ENCODE measurements at places on chromosomes 3 and 15.

- no peak for DNase-seq
These were observed 41.9 kb downstream of the SLC6A1 start for GRCh38 chr3:11034309-11034985.

- DNase-seq: no peak
These were observed 70.2 kb downstream of the MYRIP start for GRCh38 chr3:39879581-39879980.

DNA sequence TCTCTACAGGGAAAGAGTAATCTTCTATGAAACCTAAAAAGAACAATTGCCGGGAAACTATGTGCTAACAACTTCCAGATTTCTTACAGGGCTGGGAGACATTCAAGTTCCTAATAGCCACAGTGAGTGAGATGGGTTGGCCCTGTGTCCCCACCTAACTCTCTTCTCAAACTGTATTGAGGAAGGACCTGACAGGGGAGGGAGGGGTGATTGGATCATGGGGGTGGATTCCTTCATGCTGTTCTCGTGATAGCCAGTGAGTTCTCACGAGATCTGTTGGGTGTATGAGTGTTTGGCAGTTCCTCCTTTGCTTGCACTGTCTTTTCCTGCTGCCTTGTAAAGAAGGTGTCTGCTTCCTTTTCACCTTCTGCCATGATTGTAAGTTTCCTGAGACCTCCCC, 958.7 kb downstream of the AGBL1 start:
- no peak for DNase-seq

DNA sequence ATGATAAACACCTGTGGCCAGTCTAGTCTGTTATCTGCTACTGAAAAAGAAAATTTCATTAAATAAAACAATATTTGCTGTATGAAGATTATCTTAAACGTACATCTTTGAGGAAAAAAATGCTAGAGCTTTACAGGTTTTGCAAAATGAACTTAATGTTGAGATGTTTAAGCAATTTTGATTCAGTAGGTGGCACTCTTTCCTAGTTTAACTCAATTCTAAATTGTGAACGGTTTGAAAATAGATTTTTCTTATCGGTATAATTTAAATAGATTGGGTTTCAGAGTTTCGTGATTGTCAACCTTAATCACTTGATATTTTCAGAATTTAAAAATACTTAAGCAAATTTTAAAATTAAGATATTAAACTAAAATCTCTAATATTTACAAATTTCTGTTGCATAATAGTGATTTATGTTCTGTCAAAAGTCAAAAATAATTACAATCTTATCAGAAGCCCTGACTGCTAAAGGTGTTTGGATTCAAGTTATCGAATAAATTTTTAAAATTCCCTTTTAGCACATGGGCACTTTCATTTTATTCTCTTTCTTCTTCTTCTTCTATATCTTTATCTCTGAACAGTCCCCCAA, 7.0 kb upstream of the RNF111 start:
- no peak for DNase-seq

DNA sequence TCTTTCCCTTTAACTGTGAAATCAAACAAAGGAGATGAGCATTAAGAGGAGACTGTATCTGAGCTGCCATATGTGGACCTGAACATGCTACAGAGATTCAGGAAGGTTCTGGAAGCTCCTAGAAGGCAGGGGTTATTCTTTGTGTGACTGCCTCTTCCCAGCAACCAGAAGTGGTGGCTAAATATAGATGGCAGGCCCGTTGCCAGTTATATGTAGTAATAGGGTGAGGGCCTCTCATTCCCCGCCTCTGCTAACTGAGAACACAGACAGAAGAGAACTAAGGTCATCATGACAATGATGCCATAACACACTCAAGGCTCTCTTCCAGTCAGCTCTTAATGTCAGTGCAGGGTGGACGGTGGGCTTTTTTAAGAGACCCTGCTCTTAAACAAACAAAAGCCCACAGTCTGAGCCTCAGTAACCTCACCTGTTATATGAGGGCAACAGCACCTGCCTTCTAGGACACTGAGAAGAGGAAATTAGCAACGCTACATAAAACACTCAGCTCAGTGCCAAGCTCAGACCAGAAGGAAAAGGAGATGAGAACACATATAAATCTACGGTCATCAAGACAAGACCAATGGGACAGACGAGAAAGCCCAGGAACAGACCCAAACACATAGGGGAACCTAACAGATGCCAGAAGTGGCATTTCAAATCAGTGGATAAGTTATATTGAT, 22.3 kb downstream of the CFAP92 start:
- no peak for DNase-seq

- no peak for DNase-seq
These were observed 48.9 kb downstream of the CYP11A1 start for GRCh38 chr15:74318376-74319137.

DNA sequence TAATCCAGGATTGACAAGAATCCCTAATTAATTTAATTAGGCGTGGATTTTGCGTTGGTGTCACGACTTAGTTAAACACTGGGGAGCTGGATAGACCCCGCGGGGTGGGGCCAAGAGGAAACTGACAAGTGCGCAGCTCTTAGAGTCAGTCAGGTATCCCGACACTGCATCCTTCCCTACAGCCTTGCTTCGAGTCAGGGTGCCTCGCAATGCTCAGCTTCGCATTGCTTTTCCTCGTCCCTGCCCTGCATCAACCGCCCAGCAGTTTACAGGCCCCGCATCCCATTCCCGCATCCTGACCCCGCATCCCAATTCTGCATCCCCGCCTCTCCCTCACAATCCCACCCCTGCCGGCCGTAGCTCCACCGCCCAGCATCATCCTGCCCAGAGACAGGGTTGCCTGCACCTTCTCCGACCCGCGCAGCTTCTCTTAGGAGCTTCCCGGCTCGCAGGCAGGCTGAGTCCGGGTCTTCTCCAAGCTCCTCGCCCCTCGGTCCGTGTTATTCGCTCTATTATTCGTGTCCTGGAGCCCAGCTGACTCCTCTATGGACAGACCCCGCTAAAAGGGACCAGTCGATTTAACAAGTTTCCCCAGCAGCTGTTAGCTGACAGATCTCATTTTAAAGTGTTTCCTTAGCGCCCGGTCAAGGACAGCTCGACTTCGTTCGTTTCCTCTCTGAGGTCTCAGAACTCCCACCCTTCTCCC, 699 bp upstream of the SHOX2 start:
- DNase-seq: peak; percentile 21

GRCh38 chr3:102083473-102083872, 234.2 kb downstream of the NFKBIZ start:
- DNase-seq: no peak

GRCh38 chr15:73631915-73632669, 1.1 kb downstream of the NPTN start:
- DNase-seq: peak; percentile 10

DNA sequence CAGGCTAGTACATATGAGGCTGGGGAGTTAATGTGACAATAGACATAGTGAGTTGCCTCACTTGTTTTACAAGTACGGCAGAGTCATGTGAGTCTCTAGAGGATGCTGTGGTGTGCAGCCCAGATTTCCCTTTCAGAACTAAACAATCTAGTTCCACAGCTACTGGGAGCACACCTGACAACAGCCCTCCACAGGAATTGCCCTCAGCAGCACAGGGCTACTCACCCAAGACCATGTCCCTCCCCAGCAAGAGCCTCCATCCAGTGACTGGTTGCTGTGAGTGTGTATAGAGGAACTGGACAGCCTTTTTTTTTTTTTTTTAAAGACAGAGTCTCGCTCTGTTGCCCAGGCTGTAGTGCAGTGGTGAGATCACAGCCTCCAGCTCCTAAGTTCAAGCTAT, 40.2 kb upstream of the UBE2E2 start:
- no peak for DNase-seq

GRCh38 chr3:177694316-177694715, 497.0 kb upstream of the TBL1XR1 start:
- no peak for DNase-seq

- no peak for DNase-seq
These were observed 67.9 kb upstream of the WDR72 start for GRCh38 chr15:53827355-53827754.

- DNase-seq: no peak
These were observed 15.4 kb downstream of the ZNF148 start for GRCh38 chr3:125359700-125360099.

DNA sequence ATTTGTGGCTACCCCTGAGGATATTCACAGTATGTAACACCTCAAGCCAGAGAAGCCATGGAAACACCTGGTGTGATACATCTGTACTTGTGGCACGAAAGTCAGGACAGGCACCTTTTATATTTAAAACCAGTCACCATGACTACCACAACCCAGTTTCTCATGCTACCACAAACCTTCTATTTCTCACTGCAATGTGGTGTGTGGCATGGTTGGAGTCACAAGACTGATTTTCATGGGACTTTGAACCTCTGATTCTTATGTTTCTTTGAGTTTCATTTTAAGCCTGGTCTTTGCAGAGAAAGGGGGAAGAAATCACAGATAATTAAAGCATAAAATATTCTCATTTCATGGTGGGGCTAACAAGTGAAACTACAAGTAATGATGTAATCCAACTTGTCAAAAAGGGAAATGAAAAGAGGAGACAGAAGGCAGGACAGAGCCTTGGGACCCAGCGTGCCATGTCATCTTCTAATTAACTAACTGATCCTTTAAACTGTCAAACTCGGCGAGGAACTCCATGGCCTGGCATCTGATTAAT, 175.9 kb downstream of the PDZRN3 start:
- no peak for DNase-seq
